ENCODE measurements at places on chromosomes 3 and 15.

DNA sequence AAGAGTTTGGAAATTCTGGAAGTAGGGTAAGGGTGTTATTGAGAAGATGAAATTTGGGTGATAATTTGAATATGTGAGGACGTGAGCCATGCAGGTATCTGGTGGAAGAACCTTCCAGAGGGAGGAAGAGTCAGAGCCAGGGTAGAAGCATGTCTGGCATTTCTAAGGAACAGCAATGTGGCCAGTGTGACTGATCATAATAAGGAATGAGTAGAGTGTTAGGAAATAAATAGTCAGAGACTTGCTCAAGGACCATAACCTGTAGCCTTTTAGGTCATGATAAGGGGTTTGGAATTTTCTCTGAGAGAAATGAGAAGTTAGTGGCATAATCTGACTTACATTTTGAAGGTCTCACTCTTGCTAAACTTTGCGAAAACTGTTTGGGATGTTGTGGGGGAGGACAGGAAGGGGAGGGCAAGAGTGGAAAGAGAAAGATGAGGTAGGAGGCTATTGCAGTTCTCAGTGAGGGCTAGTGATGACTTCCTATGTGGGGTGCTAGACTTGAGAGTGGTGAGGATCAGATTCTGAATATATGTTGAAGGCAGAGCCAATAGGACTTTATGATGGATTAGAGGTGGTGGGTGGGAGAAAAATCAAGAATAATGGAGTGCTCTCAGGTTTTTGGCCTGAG is 568.3 kb downstream of the AGBL1 start:
- no peak for DNase-seq

GRCh38 chr15:94387849-94388441 is 156.6 kb downstream of the MCTP2 start:
- no peak for DNase-seq

DNA sequence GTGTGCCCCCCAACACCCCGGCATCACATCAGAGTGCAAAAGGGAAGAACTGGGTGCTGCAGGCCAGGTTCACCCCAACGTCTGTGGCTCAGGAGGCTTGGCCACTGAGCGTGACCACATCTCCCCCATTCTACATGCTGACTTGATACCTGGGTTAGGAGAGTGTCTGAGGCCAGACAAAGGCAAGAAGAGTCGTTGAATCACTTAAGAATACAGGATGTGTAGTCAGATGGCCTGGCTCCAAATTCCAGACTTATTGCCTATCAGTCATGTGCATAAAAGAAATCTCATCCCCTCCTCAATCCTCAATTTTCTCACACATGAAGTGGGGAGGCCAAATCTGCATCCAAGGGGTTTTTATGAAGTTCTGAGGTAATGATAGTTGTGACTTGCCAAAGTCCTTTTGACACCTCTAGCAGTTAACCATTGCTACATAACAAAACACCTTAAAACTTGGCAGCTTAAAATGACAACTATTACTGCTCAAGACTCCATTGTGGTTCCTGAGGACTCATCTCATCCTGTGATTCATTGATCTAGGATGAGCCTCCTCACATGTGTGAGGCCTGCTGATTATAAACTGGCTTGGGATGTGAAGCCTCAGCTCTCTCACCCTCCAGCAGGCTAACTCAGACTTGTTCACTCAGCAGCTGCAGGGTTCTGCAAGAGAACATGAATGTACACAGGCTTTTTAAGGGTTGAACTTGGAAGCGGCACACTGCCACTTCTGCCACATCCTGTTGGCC is 138.8 kb upstream of the TLE3 start:
- DNase-seq, result no peak

- DNase-seq, result no peak
Observed at GRCh38 chr15:88636050-88636449, 2.8 kb upstream of the ISG20 start.

- no peak for DNase-seq
Observed at GRCh38 chr3:150544041-150544440, 2.3 kb downstream of the SERP1 start.

GRCh38 chr15:100570275-100570674 is 31.7 kb downstream of the LINS1 start:
- DNase-seq, result no peak

GRCh38 chr15:62337934-62338333 is 172.8 kb upstream of the C2CD4B start:
- no peak for DNase-seq
